ENCODE measurements at places on chromosomes 16 and 17. TPM values are rescaled to one million over a fixed set of nuclear protein-coding genes. Genes with fewer than 3 reads are reported as not detected.

GRCh38 chr17:65417406-65418221 is 143.8 kb downstream of the AXIN2 start:
- no peak for DNase-seq

DNA sequence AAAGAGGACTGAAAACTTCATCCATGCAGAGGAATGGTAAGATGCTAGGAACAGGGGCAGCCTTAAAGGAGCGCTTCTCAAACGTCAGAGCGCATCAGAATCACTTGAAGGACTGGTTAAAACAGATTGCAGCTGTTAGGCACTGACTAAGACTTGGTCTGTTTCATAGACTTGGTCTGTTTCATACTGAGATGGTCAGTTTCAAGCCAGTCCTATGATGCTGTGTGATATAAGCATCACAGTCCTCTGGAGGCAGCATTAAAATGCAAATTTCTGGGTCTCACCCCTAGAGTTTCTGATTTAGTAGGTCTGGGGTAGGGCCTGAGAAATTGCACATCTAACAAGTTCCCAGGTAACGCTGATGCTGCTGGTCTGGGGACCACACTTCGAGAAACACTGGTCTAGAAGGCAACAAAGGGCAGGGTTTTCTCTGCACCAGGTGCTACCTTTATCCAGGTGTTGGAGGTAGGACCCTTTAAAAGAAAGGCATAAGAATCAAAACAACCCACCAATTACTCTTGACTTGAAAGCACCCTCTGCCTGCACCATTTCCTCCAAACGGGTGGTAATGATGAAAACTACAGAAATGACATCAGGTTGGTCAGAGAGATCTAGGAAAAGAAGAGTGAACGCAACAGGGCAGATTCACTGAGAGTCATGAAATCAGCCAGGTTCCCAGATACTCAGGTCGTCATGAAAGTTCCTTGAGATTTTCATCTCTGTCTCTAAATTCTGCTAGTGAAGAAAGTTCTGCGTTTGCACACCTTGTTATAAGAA is 95.0 kb upstream of the RCVRN start:
- DNase-seq = no peak

- no peak for DNase-seq
Observed at GRCh38 chr17:6374761-6375312, 60.1 kb downstream of the AIPL1 start.

DNA sequence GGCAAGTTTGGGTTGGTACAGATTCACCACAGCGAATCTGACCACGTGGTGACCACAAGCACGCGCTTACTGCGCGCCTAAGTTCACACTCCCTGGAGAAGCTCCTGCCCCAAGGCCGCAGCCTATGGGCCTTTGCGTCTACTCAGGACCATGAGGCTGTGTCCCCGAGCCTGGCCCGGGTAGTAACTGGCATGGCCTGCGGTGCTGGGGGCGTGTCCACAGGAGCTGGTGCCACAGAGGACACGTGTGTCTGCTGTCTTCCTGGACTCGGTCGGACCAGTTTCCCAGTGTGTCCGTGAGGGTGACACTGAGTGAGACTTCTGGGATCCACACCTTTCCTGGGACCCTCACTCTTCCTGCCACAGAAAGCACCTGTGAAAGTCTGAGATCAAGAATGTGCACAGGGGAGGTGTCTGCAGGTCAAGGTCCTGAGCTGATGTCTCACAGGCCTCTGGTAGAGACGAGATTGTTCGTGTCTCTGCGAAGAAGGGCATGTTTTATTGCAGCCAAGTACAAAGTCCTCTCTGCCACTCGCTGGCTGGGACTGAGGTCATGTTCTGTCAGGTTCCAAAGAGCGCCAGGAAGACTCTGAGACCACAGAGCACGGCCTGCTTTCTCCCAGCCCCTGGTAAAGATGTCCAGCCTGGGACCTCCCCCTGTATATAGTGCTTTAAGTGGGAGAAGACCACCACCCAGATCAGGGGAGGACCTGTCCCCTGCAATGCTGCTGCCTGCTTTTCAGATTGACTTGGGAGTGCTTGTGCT is 25.2 kb upstream of the CAPN15 start:
- no peak for DNase-seq

DNA sequence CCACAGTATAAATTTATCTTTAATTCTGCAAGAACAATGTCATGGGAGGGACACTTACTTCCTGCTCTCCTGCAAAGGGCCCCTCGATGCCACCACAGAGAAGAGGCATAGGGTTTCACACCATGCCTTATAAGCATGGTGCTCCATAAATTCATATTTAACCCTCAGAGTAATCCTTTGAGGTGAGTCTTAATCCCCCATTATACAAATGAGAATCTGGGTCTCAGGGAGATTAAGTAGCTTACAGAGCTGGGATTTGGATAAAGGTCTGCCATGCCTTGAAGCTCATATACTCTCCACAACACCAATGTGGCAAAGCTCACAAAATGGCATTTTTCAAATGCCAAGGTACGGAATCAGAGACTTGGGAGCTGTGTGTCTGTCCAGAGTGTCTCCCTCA is 268.5 kb upstream of the CCL2 start:
- no peak for DNase-seq

GRCh38 chr17:75856062-75856756 is 1.1 kb upstream of the WBP2 start:
- DNase-seq = no peak

- no peak for DNase-seq
Observed at GRCh38 chr17:61009663-61010062, 332.0 kb downstream of the BCAS3 start.

DNA sequence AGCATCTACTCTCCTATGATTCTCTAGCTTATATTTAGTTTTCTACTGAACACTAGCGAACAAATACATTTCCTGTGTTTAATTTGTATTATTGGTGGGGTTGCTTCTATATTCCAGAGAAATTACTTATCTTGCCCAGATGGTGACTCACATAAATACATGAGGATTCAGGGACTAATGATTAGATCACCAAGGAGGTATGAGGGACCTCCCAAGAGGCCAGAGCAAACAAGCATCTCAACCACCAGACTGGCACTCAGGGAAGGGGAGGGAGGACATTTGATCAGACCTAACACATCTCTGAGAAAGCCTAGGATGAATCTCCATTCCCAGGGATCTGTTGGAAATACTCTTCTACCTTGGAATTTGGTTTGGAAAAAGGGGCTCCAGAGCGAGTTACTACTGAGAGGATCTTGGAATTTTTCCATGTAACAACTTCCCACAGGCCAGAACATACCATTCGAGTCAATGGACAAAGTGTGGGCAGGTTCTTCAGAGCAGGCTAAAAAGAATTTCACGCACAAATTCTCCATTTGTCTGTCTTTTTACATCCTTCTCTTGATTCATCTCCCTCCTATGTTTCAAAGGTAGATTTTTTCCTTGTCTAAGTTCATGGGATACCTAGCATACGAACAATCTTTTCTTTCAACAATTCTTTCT is 262.6 kb upstream of the MYOCD start:
- no peak for DNase-seq

DNA sequence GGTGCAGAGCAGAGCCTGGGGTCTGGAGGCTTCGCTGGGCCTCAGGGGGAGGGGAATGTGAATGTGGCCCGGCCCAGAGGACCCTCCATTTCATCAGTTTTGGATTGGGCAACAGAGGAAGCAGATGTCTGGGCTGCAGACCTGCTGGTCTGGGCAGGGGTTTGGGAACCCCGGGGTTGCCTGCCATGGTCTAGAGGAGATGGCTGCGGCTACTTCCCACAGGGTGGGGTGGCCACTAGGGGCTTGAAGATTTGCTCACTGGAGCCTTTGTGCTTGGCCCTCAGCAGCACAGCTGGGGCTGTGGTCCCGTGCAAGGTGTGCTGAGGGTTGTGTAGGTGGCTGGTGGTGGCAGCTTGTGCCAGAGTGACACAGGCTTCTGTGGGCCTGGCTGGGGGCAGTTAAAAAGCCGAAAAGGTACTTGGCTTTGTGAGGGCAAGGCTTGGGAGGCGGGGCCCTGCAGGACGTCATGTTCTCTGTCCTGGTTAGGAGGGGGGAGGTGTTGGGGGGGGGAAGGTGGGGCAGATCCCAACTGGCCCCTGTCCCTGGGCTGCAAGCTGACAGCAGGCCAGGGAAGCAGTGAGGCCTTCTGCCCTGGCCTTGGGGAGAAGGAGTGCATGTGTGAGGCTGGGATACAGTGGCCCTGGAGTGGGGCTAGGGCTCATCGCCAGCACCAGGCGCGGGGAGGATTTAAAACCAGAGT is 98.0 kb downstream of the KPNA2 start:
- peak; percentile 59 for DNase-seq

DNA sequence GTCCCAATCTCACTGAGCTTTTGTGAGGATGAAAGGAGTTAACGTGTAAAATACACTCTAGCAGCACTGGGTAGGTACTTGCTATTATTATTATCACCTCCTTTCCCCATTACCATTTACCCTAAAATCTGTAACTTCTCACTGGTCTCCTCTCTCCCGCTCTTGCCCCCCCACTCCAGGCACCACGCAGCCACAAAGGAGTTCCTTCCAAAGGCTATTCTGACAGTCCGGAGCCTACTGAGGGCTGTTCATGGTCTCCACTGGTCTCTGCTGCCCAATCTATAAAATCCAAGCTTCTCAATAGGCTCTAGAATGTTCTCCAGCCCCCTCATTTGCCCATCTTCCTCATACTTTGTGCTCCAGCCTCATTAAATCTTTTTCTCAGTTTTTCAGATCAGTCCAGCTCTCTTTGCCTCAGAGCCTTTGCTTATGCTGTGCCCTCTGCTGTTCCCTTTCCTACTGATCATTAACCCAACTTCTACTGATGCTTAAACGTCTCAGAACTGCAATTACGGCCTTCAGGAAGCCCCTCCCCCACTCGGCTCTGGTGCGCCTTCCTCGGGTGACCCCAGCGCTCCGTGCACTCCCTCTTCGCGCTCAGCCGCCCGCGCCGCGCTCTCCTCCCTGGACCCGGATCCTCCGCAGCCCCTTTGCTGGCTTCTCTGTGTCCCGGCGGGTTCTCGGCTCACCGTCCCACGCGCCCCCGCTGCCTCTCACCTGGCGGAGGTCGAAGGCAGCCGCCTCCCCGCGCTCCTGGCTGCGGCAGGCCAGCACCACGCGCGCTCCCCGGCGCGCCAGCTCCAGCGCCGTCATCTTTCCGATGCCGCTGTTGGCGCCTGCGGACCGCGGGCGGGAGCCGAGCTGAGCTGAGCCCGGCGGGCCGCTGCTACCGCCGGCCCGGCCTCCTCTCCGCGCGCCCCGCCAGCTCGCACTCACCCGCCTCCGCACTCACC is 737 bp downstream of the DHRS13 start:
- DNase-seq = peak; percentile 49

DNA sequence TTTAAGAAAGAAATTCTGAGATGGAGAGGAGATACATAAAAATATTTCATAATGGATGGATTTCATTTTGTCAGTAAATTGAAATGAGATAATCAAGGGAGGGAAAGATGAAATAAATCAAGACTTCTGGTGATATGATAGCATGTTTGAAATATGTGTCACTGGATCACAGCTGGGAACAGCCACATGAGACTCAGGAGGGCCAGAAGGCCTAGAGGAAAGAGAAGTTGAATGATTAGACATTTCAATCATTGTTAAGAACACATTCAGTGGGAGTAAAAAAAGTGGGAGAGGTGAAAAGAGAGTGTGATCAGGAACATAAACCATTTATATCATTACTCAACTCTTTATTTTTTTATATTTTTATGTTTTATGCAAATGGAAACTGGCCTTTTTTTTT is 933.4 kb downstream of the KCNJ2 start:
- no peak for DNase-seq

- DNase-seq = no peak
Observed at GRCh38 chr17:39607057-39607850, 466 bp downstream of the NEUROD2 start.

GRCh38 chr17:43092901-43093300 is 32.3 kb downstream of the BRCA1 start:
- DNase-seq = no peak

- DNase-seq = no peak
Observed at GRCh38 chr16:53666786-53667415, 36.8 kb downstream of the RPGRIP1L start.

GRCh38 chr17:35578929-35579432 is 610 bp upstream of the PEX12 start:
- no peak for DNase-seq

GRCh38 chr16:57240851-57241250 is 4.2 kb upstream of the ARL2BP start:
- no peak for DNase-seq

GRCh38 chr17:7130621-7131422 is 16.2 kb upstream of the ASGR2 start:
- DNase-seq = no peak

DNA sequence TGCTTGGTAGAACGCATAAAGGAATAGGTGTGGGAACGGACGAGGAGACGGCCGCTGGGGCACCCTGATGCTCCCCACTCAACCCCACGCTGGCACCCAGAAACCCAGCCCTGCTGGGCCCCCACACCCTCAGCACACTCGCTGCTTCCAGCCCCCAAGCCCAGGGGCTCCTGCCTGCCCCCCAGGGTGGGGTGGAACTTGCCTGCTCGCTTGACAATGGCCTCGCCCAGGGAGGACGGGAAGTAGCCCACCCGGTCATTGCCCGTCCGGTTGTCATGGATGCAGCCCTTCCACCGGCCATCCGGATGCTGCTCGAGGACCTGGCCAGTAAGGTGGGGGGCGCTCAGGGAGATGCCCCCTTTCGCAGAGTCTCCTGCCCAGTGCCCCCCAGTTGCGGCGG is 9.9 kb downstream of the CASKIN1 start:
- no peak for DNase-seq

GRCh38 chr17:71790791-71791190 is 330.0 kb upstream of the SOX9 start:
- no peak for DNase-seq

- no peak for DNase-seq
Observed at GRCh38 chr17:29870836-29871465, 59.1 kb downstream of the SSH2 start.

DNA sequence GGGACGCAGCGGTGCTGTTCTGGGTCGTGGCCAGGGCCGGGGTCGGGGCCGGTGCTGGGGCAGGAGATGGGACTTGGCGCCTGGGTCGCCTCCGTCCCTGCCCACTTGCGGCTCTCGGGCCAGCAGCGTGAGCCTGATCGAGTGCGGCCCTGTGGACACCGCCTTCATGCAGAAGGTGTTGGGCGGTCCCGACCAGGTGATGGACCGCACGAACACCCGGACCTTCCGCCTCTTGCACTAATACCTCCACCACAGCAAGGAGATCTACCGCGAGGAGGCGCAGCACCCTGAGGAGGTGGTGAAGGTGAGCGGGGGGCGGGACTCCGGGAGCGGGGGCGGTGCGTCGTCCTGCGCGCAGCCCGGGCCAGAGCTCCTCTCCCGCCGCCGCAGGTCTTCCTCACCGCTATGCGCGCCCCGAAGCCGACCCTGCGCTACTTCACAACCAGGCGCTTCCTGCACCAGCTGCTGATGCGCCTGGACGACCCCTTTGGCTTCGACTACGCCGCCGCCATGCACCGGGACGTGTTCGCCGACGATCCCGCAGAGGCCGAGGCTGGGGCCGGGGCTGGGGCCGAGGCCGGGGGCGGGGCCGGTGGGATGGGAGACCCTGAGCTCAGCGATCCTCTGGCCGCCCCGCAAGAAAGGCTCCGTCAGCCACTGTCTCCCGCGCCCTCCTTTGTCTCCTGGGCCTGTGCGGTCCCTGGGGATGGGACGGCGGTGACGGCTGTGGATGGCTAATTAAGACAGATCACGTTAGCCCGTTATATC is 4.5 kb upstream of the HSD17B1 start:
- DNase-seq = peak; percentile 77

The CTRL gene
- 0.66 TPM for polyA plus RNA-seq

The SLFN14 gene
- polyA plus RNA-seq = not detected

The RAB37 gene
- polyA plus RNA-seq = 1.5 TPM

The MILR1 gene
- 2.5 TPM for polyA plus RNA-seq

The GAN gene
- polyA plus RNA-seq = 1.2 TPM

The ATMIN gene
- 9.4 TPM for polyA plus RNA-seq

The AIPL1 gene
- not detected for polyA plus RNA-seq

The ADCY7 gene
- polyA plus RNA-seq = 4.8 TPM

The TUFM gene
- 227 TPM for polyA plus RNA-seq

The HOXB9 gene
- 0.02 TPM for polyA plus RNA-seq

The SLX4 gene
- 1.9 TPM for polyA plus RNA-seq

The TBC1D3D gene
- polyA plus RNA-seq = not detected

Data from right cardiac atrium (tissue), 5 donors.